ENCODE measurements at places on chromosomes 4 and X. TPM values are rescaled to one million over a fixed set of nuclear protein-coding genes. Genes with fewer than 3 reads are reported as not detected.

DNA sequence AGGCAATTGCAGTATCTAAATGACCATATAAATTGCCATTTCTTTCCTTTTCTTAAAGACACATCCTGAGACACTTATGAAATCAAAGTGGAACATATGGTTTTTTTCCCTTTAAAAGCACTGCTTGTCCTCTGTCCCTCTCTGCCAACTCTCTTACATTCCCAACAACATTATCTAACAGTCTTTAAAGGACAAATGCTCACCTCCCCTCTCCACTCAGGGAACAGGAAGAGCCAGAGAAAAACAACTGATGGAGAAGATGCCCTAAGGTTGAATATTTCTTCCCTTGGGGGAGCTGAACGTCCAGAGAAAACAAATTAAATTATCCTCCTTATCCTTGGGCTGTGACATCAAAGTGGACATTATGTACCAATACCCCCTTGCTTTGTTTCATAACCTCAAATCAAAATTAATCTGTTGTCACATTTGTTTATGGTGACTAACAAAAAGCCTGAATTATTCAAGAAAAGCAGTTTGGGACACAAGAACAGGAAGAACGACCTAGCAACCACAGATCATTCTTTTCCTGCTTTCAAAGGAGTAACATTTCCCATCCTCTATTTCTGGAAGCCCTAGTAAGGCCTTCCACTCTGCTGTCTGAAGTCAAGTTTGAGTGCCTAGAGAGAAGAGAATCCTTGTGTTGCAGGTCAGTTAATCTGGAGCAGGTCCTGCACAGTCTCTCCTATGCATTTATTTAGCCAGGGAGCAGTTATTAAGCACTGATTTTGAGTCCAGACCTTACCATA, 52.6 kb upstream of the PAGE1 start:
- H3K27me3 ChIP-seq = no peaks in the 10 kb centered on the region
- H3K4me3 ChIP-seq = no peak overlapping the region
- H3K4me1 ChIP-seq = no peaks in the 10 kb centered on the region

GRCh38 chr4:76326515-76326914, 20.0 kb downstream of the STBD1 start:
- no peak overlapping the region for H3K4me3 ChIP-seq
- no peak for DNase-seq
- H3K27ac ChIP-seq = no peak overlapping the region
- H3K27me3 ChIP-seq = no peaks in the 10 kb centered on the region
- no peaks in the 10 kb centered on the region for H3K36me3 ChIP-seq

PDE6B gene
- 1.9 TPM for total RNA-seq

DNA sequence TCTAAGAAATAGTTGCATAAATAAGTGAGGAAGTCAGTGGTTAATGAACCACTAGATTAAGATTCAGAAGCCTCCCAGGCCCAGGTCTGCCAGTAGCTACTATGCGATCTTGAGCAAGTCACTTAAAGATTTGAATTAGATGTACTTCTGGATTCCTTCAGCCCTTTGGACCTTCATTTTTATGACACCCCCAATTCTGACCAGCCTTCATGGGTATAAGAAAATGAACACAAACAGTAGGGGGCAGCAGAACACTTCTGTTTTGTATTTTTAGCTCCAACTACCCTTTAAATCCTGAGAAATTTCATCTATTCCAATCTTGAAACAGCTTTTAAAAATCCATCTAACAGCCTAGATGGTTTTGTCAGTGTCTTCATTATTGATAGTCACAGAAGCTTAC, 19.0 kb downstream of the TMEM47 start:
- H3K4me3 ChIP-seq = no peak overlapping the region
- H3K36me3 ChIP-seq = no peaks in the 10 kb centered on the region
- H3K4me1 ChIP-seq = peaks cover 3% of the 10 kb centered on the region
- H3K27me3 ChIP-seq = no peaks in the 10 kb centered on the region
- no peak for DNase-seq

GRCh38 chr4:53068755-53069330, 206.7 kb downstream of the RASL11B start:
- no peaks in the 10 kb centered on the region for H3K4me1 ChIP-seq
- no peak overlapping the region for H3K27ac ChIP-seq
- H3K27me3 ChIP-seq = no peaks in the 10 kb centered on the region

ATG4A gene
- total RNA-seq = 10.5 TPM

FGFBP1 gene
- not detected for total RNA-seq

- no peaks in the 10 kb centered on the region for H3K27me3 ChIP-seq
- H3K4me1 ChIP-seq = peaks cover 1% of the 10 kb centered on the region
- no peak for DNase-seq
- no peak overlapping the region for H3K27ac ChIP-seq
- no peak overlapping the region for H3K4me3 ChIP-seq
- no peaks in the 10 kb centered on the region for H3K36me3 ChIP-seq
These were observed 187.1 kb upstream of the C1QTNF7 start for GRCh38 chr4:15240764-15241163.

GRCh38 chr4:42673082-42673425, 16.1 kb upstream of the ATP8A1 start:
- H3K4me3 ChIP-seq = no peak overlapping the region
- no peak overlapping the region for H3K27ac ChIP-seq
- H3K27me3 ChIP-seq = no peaks in the 10 kb centered on the region
- H3K36me3 ChIP-seq = no peaks in the 10 kb centered on the region
- no peak for DNase-seq

- no peak for DNase-seq
- H3K27ac ChIP-seq = no peak overlapping the region
- H3K4me3 ChIP-seq = no peak overlapping the region
- H3K36me3 ChIP-seq = no peaks in the 10 kb centered on the region
- H3K27me3 ChIP-seq = no peaks in the 10 kb centered on the region
These were observed 236.6 kb upstream of the ANKRD50 start for GRCh38 chr4:124948976-124949597.

GRCh38 chr4:1055721-1056590, 44.5 kb downstream of the FGFRL1 start:
- H3K4me3 ChIP-seq = no peak overlapping the region
- H3K27ac ChIP-seq = no peak overlapping the region
- no peaks in the 10 kb centered on the region for H3K36me3 ChIP-seq
- DNase-seq = peak; percentile 78
- H3K27me3 ChIP-seq = no peaks in the 10 kb centered on the region

GRCh38 chr4:97942137-97942536, 201.1 kb downstream of the STPG2 start:
- H3K27me3 ChIP-seq = no peaks in the 10 kb centered on the region
- H3K36me3 ChIP-seq = no peaks in the 10 kb centered on the region
- DNase-seq = no peak
- no peak overlapping the region for H3K27ac ChIP-seq
- no peaks in the 10 kb centered on the region for H3K4me1 ChIP-seq

GRCh38 chr4:13493793-13494192, 9.7 kb upstream of the RAB28 start:
- H3K4me1 ChIP-seq = no peaks in the 10 kb centered on the region
- no peaks in the 10 kb centered on the region for H3K27me3 ChIP-seq
- H3K4me3 ChIP-seq = no peak overlapping the region
- H3K27ac ChIP-seq = no peak overlapping the region

GRCh38 chrX:41589634-41590270, 99.0 kb upstream of the GPR34 start:
- H3K27me3 ChIP-seq = no peaks in the 10 kb centered on the region
- H3K4me1 ChIP-seq = no peaks in the 10 kb centered on the region
- no peak for DNase-seq
- no peaks in the 10 kb centered on the region for H3K36me3 ChIP-seq
- H3K27ac ChIP-seq = no peak overlapping the region

GRCh38 chr4:23348789-23349498, 540.9 kb downstream of the PPARGC1A start:
- no peak overlapping the region for H3K4me3 ChIP-seq
- no peaks in the 10 kb centered on the region for H3K36me3 ChIP-seq
- H3K4me1 ChIP-seq = no peaks in the 10 kb centered on the region
- DNase-seq = no peak
- H3K27ac ChIP-seq = no peak overlapping the region

DNA sequence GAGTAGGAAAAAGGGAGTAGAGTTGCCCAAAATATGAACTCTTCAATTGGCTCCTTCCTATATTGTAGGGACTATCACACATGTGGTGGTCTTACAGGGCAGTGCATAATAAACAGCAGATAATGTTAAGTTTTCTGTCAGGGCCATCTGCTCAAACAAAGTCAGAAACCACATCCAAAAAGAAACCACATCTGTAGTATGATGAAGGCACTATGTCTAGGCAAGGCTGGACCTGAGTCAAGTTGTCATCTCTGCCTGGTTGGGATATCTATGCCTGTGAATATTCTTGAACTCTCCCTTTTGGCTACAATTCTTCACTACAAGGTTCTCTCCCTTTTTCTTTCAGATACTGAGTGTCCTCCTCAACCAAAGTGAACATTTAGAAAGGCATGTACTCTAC, 109.4 kb upstream of the C1GALT1C1 start:
- no peak overlapping the region for H3K27ac ChIP-seq
- no peaks in the 10 kb centered on the region for H3K4me1 ChIP-seq
- DNase-seq = no peak
- H3K4me3 ChIP-seq = no peak overlapping the region
- no peaks in the 10 kb centered on the region for H3K36me3 ChIP-seq

DNA sequence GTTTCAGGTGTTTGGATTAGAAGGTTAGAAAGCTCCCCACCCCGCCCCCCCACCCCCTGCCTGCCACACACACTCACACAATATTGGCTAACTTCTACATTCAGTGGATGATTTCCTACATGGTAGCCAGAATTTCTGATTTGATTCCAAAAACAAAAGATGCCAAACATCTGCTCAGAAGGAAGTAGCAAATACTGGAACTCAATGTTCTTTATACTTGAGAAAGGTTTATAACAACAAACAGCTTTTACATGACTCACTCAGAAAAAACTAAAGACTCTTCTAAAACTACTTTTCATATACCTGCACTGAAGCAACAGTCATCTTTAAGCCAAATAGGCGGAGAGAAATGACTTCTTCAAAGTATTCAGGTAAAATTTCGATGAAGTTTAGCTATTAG, 750.5 kb upstream of the POU3F4 start:
- no peak for DNase-seq
- no peaks in the 10 kb centered on the region for H3K27me3 ChIP-seq

DNA sequence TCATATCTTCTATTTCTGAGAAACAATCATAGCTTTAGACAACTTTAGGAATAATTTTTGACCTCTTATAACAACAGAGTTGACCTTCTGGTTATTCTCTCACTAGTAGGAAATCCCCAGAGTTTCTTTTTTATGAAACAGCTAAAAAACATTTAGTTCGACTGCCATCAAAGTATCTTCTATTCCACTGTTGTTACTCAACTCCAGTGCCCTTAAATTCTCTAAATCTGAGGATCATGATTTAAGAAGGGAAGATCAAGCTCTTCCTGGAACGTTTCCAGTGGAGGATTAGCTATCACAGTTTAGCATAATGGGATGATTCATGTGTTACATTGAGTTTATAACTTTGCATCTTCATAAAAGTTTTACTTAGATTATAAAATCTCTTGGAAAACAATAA, 134.9 kb upstream of the VEGFC start:
- no peak for DNase-seq
- no peak overlapping the region for H3K27ac ChIP-seq
- H3K27me3 ChIP-seq = no peaks in the 10 kb centered on the region
- no peak overlapping the region for H3K4me3 ChIP-seq

DNA sequence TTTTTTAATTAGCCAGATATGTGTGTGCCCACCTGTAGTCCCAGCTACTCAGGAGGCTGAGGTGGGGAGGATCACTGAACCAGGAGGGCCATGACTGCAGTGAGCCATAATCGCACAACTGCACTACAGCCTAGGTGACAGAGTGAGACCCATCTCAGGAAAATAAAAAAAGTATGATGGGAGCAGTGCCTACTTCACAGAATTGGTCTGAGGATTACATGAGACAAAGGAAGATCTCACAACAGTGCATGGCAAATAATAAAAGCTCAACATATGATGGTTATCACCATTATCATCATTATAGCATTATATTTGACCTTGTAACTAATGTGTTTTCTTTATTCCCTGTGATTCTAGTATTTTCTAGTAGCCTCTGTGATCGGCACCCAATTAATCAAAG, 19.9 kb upstream of the DCHS2 start:
- no peak for DNase-seq
- no peak overlapping the region for H3K4me3 ChIP-seq
- no peak overlapping the region for H3K27ac ChIP-seq
- H3K4me1 ChIP-seq = no peaks in the 10 kb centered on the region
- H3K27me3 ChIP-seq = no peaks in the 10 kb centered on the region

GRCh38 chr4:14877246-14878225, 124.7 kb upstream of the CPEB2 start:
- H3K27me3 ChIP-seq = no peaks in the 10 kb centered on the region
- no peaks in the 10 kb centered on the region for H3K36me3 ChIP-seq
- H3K27ac ChIP-seq = no peak overlapping the region
- no peak overlapping the region for H3K4me3 ChIP-seq

- H3K27me3 ChIP-seq = no peaks in the 10 kb centered on the region
- no peak overlapping the region for H3K4me3 ChIP-seq
- no peak for DNase-seq
- no peak overlapping the region for H3K27ac ChIP-seq
- H3K4me1 ChIP-seq = no peaks in the 10 kb centered on the region
These were observed 3.1 kb upstream of the GPR78 start for GRCh38 chr4:8577046-8577445.

ABCD1 gene
- 15.8 TPM for total RNA-seq

- no peaks in the 10 kb centered on the region for H3K36me3 ChIP-seq
- no peaks in the 10 kb centered on the region for H3K4me1 ChIP-seq
- DNase-seq = peak; percentile 81
- no peaks in the 10 kb centered on the region for H3K27me3 ChIP-seq
- H3K27ac ChIP-seq = no peak overlapping the region
- H3K4me3 ChIP-seq = no peak overlapping the region
These were observed 229.6 kb upstream of the AGTR2 start for GRCh38 chrX:115940888-115941332.

NLRP2B gene
- total RNA-seq = 0.16 TPM

RTL3 gene
- total RNA-seq = 0.87 TPM

BMX gene
- 3.7 TPM for total RNA-seq

- H3K4me1 ChIP-seq = no peaks in the 10 kb centered on the region
- no peak overlapping the region for H3K27ac ChIP-seq
- no peak for DNase-seq
- no peaks in the 10 kb centered on the region for H3K36me3 ChIP-seq
- no peak overlapping the region for H3K4me3 ChIP-seq
- no peaks in the 10 kb centered on the region for H3K27me3 ChIP-seq
These were observed 92.3 kb upstream of the SLC7A11 start for GRCh38 chr4:138334346-138335016.

GRCh38 chr4:17773135-17773698, 8.2 kb downstream of the FAM184B start:
- DNase-seq = no peak
- no peaks in the 10 kb centered on the region for H3K27me3 ChIP-seq
- no peak overlapping the region for H3K27ac ChIP-seq
- no peaks in the 10 kb centered on the region for H3K4me1 ChIP-seq

DNA sequence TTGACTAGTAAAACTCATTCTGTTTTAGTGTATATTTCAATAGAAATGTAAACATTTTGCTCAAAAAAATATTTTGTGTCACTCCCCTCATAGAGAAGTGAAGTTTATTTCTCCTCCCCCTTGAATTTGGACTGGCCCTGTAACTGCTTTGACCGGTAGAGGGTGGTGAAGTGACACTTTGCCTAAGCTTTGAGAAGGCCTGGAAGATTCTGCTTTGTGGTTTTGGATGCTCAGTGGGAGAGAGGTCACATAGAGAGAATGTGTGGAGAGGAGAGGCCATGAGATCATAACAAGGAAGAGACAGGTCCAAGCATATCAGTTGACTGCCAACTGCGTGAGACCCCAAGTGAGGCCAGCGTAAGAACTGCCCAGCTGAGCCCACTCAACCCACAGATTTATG, 19.1 kb upstream of the ARX start:
- H3K27ac ChIP-seq = no peak overlapping the region
- no peaks in the 10 kb centered on the region for H3K27me3 ChIP-seq
- no peak overlapping the region for H3K4me3 ChIP-seq
- no peak for DNase-seq
- H3K36me3 ChIP-seq = no peaks in the 10 kb centered on the region

GRCh38 chrX:110317820-110318663, at the start of gene AMMECR1:
TSS of gene AMMECR1 (minus strand) at chrX:110318085. CDS start at chrX:110318071, 14 bp downstream.
- H3K27me3 ChIP-seq = no peaks in the 10 kb centered on the region
- DNase-seq = peak; percentile 85
- peak within 1 kb of the TSS; percentile 64 for H3K27ac ChIP-seq

All from aorta (tissue), 5 donors.